ENCODE measurements at places on chromosomes 1 and 21.

DNA sequence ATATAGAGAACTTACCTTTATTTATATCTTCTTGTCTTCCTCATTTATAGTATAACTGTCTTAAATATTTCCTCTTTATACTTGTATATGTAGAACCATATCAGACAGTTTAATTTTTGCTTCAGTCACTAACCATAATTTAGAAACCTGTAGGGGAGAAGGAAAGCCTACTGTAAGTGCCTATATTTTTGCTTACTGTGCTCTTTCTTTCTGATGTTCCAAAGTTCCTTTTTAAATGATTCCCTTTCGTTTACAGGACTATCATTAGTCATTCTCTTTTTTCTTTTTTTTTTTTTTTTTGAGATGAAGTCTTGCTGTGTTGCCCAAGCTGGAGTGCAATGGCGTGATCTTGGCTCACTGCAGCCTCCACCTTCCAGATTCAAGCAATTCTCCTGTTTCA is 109.7 kb downstream of the CENPF start:
- DNase-seq, result no peak

- DNase-seq, result no peak
Measured at GRCh38 chr1:224510880-224511645, 76.5 kb upstream of the WDR26 start.

DNA sequence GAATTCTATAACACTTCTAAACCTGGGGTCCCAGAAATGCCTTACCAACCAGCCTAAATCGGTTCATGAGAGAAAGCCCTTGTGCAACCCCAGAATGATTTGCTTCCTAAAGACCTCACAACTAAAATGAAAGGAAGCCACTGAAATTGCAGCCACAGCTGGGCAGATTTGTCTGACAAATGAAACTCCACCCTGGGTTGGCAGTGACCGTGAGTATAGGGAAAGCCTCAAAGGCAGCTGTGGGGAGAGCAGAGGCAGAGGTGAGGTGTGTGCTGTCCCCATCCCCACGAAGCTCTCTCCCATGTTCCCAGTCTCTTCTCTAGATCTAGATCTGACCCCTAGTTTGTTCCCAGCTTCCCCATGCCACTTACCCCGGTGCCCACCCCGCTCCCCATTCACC is 23.1 kb downstream of the RHBDL2 start:
- no peak for DNase-seq

GRCh38 chr1:171931752-171932151 is 90.5 kb downstream of the DNM3 start:
- no peak for DNase-seq

- DNase-seq, result no peak
Measured at GRCh38 chr1:7561331-7561921, 209.7 kb upstream of the VAMP3 start.

GRCh38 chr1:118116401-118116800 is 68.6 kb downstream of the SPAG17 start:
- no peak for DNase-seq

- DNase-seq, result no peak
Measured at GRCh38 chr1:69861641-69862040, 293.9 kb downstream of the LRRC7 start.

DNA sequence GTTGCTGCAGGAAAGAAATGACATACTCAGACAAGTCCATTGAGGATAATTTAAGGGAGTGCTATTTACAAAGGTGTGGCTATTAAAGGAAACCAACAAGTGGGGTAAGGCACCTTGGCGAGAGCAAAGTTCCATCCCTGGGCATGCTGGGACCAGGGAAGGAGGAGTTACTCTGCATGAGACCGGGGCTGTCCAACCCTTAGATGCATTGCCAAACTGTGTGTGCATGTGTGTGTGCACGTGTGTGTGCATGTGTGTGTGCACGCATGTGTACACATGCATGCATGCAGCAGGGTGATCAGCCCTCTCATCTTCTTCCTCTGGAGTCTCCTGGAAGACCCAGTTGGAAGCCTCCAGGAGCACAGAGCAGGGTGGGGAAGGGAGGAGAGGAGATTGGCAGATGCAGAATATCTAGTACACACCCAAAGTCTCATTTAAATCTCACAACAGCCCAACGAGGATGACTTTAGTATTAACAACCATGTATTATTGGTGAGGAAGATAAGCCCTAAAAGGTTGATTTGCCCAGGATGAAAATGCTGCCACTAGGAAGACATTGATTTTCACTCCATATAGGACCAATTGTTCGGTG is 72.2 kb upstream of the CD34 start:
- DNase-seq, result no peak

DNA sequence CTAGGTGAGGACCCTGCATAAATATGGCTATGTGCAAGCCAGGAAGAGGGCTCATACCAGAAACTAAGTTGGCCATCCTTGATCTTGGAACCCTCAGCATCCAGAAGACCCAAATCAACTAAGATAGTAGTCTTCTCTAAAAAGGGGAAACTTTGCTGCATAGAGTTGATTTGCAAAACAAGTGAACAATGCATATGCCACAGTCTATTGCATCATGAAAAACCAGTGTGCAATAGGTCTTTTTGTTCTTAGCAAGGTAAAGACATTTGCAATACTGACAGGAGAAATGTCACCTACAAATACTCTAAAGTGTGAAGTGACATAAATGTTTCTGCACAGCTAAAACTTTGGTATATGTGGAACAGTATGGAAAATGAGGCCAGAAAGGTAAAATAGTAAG is 2.0 kb upstream of the IFI16 start:
- no peak for DNase-seq

DNA sequence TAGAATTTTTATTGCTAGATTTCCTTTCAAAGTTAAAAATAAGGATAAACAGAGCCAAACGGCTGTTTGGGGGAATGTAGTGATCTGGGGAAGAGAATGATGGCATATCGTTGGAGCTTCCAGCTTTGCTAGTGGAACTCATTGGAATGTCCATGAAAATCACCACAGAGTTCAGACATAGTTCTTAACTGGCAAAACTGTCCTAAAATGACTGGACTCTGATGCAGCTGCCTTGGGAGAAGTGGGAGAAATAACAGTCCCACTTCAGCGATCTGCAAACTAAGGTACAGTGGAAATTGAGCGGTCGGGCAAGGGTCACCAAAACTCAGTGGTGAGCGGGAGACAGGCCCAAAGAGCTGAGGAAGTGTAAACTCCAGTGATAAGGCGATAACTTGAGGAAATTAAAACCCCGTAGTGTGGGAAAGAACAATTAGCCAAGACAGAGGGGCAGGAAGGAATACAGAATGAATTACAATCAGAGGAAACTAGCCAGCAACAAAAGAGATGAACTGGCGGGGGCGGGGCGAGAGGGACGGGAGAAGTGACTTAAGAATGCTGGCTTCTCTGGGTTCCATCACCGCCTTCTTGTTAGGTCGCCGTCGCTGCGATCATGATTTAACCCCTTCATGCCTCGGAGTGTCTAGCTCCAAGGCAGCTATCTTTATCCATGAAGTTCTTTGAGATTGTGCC is 89.8 kb upstream of the ARHGAP29 start:
- DNase-seq, result no peak

DNA sequence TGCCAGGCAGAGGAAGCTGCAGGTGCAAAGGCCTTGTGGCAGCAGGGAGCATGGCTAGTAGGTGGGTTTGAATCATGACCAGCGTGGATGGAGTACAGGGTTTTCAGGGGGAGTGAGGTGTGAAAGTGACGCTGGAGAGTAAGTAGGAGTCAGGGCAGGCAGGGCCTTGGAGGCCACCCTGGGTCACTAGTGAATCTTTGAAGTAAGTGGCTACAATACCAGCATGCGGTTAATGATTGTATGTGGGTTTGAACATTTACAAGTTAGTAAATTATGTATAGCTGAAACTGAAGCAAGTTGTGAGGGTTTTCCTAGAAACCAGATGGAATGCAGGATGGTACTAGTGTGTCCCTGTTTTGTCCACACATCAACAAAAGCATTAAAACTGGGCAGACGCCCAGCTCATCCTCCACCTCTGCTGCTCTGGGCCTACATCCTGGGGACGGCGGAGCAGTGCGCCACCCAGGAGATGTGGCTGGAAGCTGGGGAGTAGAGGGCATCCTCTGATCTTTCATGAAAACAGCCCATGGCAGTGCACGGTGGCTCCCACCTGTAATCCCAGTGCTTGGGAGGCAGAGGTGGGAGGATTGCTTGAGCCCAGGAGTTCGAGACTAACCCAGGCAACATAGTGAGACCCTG is 41.2 kb upstream of the B3GALNT2 start:
- DNase-seq, result no peak

DNA sequence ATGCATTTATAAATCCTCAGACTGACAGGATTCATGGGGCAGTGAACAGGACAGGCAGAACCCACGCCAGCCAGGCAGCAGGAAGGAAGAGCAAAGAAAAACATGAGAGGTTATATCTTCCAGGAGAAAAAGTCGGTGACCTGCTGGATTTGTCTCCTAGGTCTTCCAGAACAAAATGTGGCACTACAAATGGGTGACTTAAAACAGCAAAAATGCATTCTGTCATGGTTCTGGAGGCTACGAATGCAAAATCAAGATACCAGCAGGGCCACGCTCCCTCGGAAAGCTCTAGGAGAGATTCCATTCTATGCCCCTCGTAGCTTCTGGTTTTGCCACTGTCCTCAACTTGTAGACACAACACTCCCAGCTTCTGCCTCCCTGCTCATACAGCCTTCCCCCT is 63.4 kb downstream of the PSMG1 start:
- no peak for DNase-seq

GRCh38 chr1:61190618-61191432 is 108.5 kb downstream of the NFIA start:
- no peak for DNase-seq

Data from HS-27A (cell line).